BE2C (cell line): ENCODE measurements at places on chromosomes 4 and X.

GRCh38 chr4:112637552-112637866, 566 bp downstream of the LARP7 start:
- no peak for DNase-seq

- no peak for DNase-seq
Observed at GRCh38 chr4:169625886-169626285, 5.5 kb downstream of the CLCN3 start.

GRCh38 chr4:45795135-45795534, 328.7 kb downstream of the GABRG1 start:
- no peak for DNase-seq

- DNase-seq: no peak
Observed at GRCh38 chrX:97117572-97117971, 233.9 kb downstream of the RPA4 start.

GRCh38 chr4:139085141-139085540, 69.6 kb downstream of the NOCT start:
- DNase-seq: no peak

DNA sequence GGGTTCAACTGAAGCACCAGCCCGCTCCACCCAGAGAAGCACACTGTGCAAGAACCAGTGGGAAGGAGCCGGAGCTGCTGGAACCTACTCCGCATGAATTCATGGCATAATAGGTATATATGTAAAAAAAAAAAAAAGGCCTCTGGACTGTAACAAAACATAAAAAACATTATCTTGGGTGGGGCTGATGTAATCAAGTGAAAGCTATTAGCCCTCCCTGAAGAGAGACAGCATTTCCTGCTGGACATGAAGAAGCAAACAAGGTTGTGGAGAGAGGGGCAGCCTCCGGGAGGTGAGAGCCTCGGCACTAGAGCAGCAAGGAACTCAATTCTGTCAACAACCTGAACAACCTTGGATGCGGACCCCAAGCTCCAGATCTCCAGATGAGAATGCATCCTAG, 50.7 kb downstream of the PLAC1 start:
- no peak for DNase-seq

- no peak for DNase-seq
Observed at GRCh38 chr4:1022739-1023066, 11.3 kb downstream of the FGFRL1 start.

DNA sequence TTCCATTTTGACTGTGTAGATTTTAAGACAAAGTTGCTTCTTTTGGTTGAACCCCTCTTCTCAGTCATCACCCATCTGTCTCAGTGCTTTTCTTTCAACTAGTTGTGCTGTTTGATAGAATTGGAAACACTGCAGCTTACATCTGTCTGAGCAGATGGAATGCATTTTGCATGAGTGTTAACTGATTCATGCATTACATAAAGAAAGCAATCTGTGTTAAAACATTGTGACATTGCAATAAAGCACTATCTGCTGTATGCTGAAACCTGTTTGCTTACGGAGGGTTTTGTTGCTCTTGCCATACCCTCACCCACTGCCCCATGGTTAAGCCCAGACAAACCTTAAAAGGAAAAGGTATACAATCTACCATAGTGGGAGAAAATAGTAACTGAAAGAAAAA, 47.4 kb downstream of the NRK start:
- no peak for DNase-seq

DNA sequence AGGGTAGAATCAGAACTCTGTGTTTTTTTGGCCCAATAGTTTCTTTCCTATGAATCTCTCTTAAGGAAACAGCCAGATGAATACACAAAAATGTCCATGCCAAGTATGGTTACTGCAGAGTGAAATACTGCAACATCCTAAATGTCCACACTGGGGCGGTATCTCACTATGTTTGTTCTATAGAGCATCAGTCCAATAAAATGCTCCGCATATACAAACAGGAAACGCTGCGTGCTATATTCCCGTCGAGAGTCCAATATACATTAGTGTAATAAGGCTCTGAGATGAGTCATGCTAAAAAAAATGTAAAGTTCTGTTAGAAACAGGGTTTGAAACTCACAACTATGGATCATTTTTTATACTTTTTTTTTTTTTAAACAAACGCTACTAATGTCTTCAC, 72.9 kb upstream of the ENOX2 start:
- DNase-seq: peak; percentile 50

DNA sequence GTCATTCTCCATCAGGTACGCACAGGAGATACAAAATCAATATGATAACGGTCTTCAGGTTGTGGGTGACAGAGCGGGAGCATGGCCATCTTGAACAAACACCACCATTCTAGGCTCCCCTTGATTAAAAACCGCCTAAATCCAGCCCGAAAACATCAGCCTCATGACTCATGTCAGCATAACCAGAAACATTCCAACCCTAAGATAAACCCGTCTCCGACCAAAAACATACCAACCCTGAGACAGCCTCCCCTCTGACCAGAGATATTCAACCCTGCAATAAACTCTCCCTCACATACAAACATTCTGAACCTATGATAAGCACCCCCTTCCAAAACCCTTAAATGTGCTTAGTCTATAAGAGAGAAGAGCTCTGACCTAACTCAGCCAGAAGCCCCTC, 157.9 kb downstream of the DHRSX start:
- DNase-seq: no peak

- no peak for DNase-seq
Observed at GRCh38 chrX:83509254-83509801, 1.2 kb downstream of the POU3F4 start.

DNA sequence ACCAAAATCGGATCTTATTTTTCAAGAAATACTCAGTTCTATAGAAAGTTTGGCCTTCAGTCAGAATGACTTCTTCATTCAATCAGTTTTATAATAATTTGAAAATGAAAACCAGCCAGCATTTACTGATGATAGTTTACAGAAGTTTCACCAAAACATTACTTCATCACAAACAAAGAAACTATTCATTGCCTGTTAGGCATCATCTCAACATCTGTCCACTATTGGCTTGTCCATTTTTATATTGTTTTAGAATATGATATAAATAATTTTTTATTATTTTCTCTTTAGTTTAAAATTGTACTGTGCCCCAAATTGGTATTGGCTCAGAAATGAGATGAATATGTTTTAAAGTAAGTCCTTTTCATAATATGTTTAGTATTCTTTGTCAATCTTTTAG, 38.4 kb downstream of the FAT4 start:
- no peak for DNase-seq

- DNase-seq: no peak
Observed at GRCh38 chrX:8233091-8233490, 62.0 kb upstream of the VCX2 start.

- DNase-seq: no peak
Observed at GRCh38 chr4:145097331-145097820, 620 bp downstream of the ANAPC10 start.

DNA sequence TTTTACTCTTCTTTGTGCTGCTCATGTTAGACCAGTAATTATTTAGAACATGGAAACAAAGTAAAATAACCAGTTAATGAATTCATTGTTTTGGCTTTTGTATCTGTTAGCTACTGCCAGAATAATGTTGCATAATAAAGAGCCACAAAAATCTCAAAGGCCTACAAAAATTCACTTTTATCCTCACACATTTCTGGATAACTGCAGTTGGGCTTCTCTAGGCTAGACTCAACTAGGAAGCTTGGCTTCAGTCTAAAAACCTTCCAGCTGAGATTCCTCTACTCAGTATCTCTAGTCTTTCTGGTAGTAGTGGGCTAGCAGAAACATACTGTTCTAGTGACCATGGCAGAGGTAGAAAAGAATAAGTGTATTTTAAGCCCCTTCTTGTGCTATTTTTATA, 73.0 kb downstream of the FAT4 start:
- DNase-seq: no peak

DNA sequence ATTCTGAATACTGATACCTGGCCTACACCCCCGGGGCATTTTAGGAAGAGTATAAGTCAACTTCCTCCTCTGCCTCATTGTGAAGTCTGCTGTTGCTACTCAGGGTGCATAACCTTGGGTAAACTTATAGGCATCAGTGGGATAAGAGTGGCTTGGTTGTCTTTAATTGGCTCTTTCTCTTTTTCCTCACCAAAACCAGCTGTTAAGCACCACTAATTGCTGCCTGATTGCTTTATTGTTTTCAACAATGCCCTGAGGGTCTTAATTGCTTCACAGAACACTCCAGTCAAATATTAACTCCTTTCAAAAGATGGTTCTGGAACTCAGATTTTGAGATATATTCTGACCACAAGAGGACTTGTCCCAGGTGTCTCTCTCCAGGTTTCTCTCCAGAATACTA, 337.0 kb upstream of the MAGEB16 start:
- no peak for DNase-seq

GRCh38 chr4:26867914-26868684, 7.5 kb downstream of the STIM2 start:
- no peak for DNase-seq

- DNase-seq: no peak
Observed at GRCh38 chrX:49147282-49147681, 15.3 kb upstream of the MAGIX start.

DNA sequence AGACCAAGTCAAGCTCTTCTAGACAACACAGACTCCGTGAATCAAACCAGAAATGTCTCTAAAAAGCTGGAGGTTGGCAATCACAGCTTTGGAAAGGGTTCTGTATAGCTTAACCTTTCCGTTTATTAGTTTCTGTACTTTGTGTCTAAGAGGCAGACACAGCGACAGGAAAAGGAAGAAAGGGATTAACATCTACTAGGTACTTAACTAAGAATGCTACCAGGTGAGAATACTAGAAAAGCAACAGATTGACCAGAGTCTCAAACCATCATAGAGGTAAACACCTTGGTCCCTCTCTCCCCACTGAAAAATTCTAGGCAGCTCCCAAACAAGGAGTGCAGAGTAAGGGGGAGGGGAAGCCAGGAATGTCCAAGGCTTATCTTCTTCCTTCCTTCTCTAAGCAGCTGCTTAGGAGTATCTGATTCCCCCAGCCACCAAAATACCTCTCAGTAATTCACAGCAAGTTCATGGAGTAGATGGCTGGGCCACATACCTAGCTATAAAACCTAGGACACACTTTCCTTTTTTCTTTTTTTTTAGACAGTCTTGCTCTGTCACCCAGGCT, 80.8 kb downstream of the APBB2 start:
- no peak for DNase-seq

DNA sequence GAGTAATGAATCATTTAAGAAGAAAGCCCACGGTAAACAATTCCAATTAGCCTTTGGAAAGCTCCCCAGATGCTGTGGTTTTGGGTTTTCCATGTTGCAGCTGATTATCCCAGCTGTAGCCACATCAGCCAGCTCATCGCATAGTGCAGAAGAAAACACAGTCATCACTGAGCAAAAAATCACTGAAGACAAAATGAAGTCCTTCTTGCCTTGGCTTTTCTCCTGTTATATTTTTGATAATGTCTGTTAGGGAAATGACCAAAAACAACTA, 193.0 kb upstream of the C1QTNF7 start:
- DNase-seq: no peak

GRCh38 chr4:56698329-56698728, 17.2 kb upstream of the HOPX start:
- no peak for DNase-seq

GRCh38 chr4:24741910-24742309, 53.5 kb upstream of the SOD3 start:
- DNase-seq: no peak

GRCh38 chr4:84442778-84443177, 56.3 kb downstream of the NKX6-1 start:
- DNase-seq: no peak

- DNase-seq: no peak
Observed at GRCh38 chrX:122703762-122704161, 480.3 kb upstream of the GRIA3 start.

- DNase-seq: no peak
Observed at GRCh38 chrX:41110801-41111625, 25.8 kb downstream of the USP9X start.

- no peak for DNase-seq
Observed at GRCh38 chrX:110723844-110724243, 71.8 kb downstream of the CHRDL1 start.

DNA sequence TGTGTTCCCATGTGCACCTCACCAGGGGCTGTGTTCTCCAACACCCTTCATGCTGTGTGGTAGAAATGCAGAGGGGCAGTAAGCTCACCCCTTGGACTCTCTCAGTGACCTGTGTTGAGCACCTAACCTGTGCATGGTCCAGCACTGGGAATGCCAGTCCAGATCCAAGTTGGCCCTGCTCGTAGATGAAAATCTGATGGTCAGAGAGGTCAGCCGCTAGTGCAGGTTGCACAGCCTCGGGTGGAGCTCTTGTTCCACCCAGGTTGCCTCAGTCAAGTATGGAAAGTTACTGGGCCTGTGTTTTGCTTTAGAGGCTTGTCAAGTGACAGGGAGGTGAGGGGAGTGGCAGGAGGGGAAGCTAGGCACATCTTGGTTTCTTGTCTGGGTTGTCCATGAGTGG, 51.3 kb downstream of the NOP14 start:
- DNase-seq: no peak

DNA sequence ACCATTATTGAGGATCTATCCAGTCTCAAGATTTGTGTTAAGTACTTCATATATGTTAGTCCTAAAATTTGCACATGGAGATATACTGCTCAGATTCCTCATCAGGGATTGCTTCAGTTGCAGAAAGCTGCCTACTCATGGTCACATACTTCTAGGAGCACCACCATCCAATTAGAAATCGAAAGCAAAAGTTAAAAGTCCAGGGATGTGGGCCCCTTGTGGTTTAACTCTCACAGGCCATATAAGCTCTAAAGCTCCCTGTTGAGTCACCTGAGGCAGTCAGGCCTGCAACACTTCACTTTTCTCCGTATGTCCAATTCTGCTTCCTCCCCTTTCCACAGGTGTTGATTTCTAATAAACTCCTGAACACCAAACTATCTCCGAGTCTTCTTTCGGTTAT, 84.2 kb downstream of the CNOT6L start:
- no peak for DNase-seq

DNA sequence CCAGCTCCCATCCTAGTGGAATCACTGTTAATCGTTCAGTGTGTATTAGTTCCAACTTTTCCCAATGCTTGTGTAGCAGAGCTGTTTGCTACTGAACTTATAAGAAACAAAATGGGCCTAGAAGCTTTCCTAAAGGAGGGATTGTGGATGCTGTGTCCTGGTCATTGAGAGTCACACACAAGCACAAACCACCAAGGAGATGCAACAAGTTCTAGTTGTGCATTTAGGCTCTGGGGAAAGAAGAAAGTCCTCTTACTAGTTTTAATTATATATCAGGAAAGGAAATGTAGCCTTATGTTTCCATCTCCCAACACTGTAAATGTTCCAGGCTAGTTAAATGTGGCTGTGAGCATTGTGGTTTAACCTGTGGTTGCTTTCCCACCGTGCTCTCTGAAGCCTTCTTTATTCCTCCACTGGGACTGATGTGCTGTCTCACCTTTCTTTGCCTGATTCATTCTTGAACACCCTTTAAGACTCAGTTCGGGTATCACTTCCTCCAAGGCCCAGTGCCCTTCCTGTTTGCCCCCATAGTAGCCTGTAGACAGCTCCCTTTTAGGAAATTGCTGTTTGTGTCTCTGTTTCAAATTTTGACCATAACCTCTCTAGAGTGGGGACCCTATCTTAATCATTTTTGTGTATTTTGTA, 34.3 kb downstream of the ATP10D start:
- no peak for DNase-seq
